ENCODE measurements at places on chromosomes 7 and 10.

GRCh38 chr10:1368842-1369171 is 312.6 kb downstream of the WDR37 start:
- peak; percentile 87 for DNase-seq

DNA sequence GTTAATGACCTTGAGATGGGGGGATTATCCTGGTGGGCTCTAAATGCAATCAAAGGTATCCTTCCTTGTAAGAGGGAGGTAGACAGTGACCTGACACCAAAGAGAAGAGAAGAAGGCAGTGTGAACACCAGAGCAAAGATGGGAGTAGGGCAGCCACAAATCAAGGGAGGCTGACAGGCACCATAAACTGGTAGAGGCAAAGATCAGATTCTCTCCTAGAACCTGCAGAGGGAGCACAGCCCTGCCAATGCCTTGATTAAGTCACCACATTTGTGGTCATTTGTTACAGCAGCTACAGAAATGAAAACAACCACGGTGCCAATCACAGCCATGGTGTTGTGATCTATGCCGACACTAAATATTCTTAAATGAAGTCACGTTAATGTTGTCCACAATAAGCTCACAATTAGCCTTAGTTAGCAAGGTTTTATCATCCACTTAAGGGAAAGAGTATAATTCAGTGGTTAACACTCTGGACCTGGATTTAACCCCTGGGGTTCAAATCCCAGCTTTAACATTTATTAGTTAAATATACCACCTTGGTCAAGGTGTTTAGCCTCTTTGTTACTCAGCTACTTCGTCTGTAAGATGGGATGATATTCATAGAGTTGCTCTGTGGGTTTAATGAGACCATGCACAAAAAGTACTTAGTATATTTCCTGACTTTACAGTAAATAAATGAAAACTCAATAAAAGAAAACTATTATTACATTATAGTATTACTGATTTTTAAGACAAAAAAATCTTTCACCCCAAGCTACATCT is 70.8 kb downstream of the SGMS1 start:
- DNase-seq = no peak

GRCh38 chr7:148915211-148915610 is 31.1 kb upstream of the EZH2 start:
- DNase-seq = no peak

GRCh38 chr10:45000138-45000751 is 478 bp upstream of the ZNF22 start:
- no peak for DNase-seq

DNA sequence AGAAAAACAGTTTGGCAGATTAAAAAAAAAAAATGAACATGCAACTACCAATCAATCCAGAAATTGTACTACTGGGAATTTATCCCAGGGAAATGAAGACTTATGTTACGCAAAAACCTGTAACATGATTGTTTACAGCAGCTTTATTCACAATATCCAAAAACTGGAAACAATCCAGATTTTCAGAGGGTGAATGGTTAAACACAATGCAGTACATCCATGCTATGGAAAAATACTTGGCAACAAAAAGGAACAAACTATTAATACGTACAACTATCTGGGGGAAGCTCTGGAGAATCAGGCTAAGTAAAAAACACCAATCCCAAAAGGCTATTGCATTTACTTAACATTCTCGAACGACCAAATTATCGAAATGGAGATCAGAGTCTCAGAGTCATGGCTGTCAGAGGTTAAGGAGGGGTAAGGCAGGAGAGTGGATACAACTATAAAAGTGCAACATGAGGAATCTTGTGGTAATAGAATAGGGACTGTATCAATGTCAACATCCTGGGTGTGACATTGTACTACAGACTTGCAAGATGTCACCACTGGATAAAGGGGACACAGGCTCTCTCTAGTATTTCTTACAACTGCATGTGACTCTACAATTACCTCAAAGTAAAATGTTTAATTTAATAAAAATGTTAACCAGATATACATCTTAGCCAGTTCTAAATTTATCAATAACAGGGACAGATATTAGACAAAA is 21.5 kb upstream of the RUFY2 start:
- no peak for DNase-seq

DNA sequence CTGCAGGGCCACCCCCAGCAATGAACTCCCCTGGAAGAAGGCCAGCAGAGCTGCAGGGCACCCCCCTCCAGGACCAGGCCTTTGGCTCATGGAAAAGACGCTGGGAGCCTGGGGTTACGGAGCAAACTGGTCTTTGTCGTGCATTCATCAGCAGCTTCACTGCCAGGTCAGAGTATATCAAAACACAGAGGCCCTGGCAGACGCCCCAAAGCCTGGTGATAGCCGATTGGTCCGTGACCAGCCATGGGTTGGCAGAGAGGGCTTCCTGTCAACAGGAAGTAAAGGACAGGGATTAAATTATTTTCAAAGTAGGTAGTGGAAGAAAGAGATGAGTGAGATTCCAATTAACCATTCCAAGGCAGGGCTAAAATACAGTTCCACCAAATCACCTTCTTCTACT is 9.0 kb downstream of the PRKAG2 start:
- no peak for DNase-seq

DNA sequence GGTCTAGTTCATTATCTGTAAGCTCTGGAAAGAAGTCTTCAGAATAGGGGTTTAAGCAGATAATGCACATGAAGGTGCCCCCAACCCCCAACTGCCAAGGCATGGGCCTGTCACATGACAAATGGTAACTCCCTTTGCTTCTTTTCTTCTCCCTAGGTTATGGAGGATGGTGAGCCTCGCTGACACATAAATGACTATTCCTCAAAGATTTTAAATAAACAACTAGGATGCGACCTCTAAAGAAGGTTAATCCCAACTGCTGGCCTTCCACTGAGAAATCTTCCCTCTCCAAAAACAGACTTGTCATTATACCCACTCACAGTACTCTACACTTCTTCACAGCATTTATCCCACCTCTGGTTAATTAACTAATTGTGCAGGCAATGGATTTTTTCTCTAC is 75.7 kb upstream of the FAM133B start:
- no peak for DNase-seq

DNA sequence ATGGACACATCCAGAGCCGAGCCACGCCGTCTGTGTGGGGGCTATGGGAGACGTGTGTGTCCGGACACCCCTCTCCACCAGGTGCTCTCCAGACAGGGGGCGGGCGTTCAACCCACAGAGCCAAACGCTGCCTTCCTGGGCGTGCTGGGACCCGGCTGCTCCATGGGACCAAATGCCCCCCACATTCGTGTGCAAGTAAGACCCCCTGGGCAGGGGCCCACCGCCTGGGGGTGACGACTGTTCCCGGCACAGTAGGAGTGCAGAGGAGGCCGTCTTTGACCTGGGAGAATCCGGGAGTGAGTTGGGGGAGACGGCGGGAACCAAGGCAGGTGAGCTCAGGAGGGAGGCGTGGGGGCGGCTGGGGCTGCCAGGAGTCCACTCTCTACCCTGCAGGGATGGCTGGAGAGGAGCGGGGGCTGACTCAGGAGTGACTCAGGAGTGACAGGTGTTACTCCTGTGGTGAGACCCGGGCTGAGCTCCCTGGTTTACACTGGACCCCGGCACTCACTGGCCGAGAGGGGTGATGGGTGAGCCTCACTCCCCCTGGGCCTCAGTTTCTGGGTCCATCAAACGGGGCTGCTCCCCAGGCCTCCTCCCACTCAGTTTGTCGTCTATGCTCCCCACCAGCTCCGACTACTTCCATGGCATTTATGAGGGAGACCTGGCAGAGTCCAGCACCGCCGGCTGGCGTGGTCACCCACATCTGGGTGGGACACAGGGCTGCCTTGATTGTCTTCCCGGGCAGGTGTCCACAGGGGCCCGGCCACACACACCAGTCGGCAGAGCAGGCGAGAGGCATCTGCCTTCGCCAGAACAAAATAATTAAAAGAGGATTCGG is 95.0 kb downstream of the MICALL2 start:
- no peak for DNase-seq

DNA sequence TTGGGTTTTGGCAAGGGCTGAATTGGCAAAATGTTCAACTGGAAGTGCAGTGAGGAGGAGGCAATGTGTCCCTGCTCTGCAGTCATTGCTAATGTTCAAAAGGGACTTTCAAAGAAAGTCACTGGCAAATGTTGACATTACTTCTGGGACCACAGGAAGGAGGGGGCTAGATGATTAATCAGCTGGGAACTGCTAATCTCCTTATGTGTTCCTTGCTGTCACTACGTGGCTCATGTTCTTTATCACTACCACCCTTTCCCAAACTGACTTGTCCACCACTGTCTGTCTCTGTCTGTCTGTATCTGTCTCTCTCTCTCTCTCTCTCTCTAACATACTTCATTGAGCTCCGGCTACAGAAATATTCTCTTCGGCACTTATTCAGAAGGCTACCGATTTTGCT is 86.9 kb upstream of the MTPN start:
- DNase-seq = no peak

- peak; percentile 75 for DNase-seq
Measured at GRCh38 chr7:108570146-108570755, 577 bp downstream of the DNAJB9 start.

DNA sequence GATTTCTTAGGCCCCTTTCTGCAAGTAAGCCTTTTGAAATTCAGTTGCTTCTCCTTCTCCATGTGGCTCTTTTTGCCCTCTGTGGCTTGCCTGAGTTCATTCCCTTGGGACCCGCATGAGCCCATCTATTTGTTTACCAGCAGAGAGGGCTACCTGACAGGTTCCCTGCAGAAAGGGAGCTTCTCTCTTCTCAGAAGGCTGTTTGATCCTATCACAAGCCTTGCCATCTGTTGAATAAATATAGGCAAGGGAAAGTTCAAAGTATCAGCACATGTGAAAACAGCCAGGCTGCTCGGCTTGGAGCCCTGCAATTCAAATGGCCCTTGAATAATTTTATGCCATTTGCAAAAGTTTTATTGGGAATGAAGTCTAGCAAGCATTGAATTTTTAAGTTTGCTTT is 720.2 kb upstream of the FZD8 start:
- no peak for DNase-seq

DNA sequence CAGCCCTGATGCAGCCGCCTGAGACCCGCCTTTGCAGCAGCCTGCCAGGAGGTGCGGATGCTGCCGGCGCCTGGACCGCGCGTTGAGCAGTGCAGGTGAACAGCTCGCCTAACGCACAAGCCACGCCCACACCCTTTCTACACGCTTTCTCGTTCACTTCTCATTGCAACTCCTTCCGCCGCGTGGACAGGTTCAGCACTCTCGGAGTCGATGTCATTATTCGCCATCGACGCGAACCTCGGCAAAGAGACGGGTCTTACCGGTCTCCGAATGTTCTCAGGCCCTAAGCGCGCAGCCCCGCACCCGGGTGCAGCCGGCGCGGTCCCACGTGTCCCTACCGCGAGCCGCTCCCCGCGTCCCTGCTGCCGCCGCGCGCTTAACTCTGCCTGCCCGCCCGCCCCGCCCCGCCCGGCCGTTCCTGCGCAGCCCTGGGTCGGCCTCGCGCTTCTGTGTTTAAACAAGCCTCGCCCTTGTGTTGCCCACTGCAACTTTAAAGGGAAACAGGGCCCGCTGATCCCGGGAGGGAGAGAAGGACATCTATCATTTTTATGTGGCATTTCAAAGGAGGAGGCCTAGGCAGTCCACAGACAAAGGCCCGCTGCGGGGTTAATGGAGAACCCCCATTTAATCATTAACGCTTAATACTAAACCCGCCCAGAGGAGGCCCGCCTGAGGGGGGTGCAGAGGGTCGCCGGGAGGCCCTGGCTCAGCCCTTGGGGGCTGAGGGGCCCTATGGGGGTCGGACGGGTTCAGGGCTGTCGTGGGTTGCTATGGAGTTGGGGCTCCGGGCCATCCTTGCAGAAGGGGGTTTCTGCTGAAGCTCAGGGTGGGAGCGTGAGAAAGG is 128.5 kb downstream of the WDR11 start:
- DNase-seq = peak; percentile 77

GRCh38 chr10:79018521-79019011 is 50.2 kb upstream of the ZMIZ1 start:
- DNase-seq = peak; percentile 74

DNA sequence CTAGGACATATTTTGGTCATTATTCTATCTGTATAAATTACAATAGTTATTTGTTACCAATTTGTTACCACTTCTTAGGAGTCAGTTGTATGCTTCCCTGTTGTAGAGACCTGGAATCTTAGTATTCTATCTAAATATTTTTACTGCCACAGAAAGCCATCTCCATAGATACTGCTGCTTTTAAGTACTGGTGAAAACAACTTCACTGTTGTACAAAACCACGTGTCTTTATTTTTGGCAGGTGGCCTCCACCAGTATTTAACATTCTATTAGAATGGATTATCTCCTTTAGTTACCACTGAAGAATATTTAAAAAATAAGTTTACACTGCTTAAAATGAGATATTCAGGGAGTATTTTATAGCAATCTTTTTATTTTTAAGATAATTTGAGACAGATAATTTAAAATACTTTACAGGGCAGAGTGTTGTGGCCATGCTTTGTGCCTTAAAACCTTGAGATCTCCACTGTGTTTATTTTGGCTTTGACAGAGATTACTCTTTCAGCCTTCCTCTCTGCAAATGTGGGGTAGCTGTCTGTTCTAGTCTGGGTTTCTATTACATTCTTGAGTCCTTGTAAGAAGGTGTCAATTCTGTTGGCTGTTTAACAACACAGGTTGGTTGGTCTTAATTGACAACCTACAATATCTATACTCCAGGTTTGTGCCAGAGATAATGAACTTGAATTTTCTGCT is 185.6 kb downstream of the LRRC4 start:
- no peak for DNase-seq

GRCh38 chr7:51644216-51644615 is 327.6 kb upstream of the COBL start:
- no peak for DNase-seq

GRCh38 chr10:30631188-30631587 is 1.6 kb upstream of the LYZL2 start:
- no peak for DNase-seq

DNA sequence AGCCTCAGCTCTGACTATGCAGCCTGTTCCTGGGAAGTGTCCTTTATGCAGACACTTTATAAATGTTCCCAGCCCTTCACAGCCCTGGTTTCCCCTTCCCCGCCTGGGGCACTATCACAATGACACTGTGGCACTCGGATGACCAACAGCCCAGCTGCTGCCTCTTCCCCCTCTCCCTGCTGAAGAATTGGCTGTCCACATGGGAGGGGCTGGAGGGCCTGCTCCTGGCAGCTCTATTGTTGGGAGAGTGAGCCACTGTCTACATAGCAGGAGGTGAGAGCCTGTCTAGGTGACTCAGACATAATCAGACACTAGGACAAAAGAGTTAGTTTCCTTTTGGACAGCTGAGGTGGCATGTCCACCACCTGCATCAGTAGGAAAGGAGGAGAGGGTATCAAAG is 437.5 kb downstream of the PLXNA4 start:
- DNase-seq = peak; percentile 79

Measured in islet precursor cell (in vitro differentiated cells).